Activated T-helper 1 cell treated with anti-CD3 and anti-CD28 coated beads, Interleukin-2, amount 50 U/mL, for 16 hours (primary cell): ENCODE measurements at places on chromosomes 5 and 9.

GRCh38 chr5:147921136-147921535 is 14.8 kb upstream of the C5orf46 start:
- no peak for DNase-seq

DNA sequence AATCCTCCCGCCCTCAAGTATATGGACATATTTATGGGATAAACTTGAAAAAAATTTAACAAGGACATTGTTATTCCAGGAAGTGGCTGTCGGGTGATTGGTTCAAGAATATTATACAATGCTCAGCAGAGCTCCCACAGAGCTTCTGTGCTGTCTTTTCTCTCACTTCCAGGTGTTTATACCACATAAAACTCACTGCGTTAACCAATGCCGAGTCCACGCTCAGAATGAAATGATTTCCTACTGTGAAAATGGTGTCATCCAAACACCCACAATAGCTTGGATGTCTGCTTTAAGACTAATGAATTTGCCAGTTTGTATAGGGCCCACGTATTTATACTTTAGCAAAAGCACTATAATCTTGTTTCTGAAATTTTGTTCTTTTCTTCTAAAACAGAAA is 368.2 kb downstream of the NDUFS4 start:
- DNase-seq: no peak

GRCh38 chr9:17519761-17520160 is 59.1 kb upstream of the SH3GL2 start:
- no peak for DNase-seq

- no peak for DNase-seq
These were observed 123.9 kb downstream of the SEC61B start for GRCh38 chr9:99345942-99346341.

GRCh38 chr5:143024228-143024920 is 254.2 kb downstream of the ARHGAP26 start:
- DNase-seq: no peak
